ENCODE measurements at places on chromosomes 12 and 14. TPM values are rescaled to one million over a fixed set of nuclear protein-coding genes. Genes with fewer than 3 reads are reported as not detected.

DNA sequence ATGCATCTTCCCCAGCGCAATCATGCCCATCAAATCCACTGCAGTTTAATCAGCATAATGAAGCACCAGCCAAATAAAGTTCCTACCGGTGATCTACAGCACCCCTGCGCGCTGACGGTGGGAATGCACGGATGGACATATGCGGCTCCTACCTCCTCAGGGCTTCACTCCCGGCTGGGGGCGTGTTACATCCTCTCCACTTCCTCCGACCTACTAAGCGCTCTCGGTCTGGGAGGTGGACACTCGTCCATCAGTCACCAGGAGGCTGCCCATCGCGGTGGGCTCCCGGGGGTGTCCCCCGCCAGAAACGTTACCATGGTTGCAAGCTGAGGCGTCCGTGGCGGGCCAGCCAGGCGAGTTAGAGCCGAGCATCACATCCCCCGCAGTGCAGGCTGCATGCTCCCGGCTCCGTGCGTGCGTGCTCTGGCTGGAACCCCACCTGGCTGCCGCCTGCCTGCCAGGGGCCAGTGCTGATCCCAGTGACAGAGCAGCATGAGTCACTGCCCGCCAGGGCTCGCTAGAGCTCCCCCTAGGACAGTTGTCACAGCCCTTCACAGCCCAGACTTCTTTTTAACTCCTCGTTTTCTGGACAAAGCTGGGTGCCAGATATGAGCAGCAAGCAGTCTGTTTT, 73.0 kb downstream of the CIT start:
- H3K4me1 ChIP-seq: no peaks in the 10 kb centered on the region
- H3K4me3 ChIP-seq: no peak overlapping the region
- H3K27ac ChIP-seq: no peak overlapping the region
- no peaks in the 10 kb centered on the region for H3K36me3 ChIP-seq

GRCh38 chr14:79134361-79134760, 964.2 kb downstream of the NRXN3 start:
- H3K27ac ChIP-seq: no peak overlapping the region
- no peaks in the 10 kb centered on the region for H3K4me1 ChIP-seq
- no peak overlapping the region for H3K4me3 ChIP-seq
- no peak for DNase-seq

The CCDC197 gene
- not detected for total RNA-seq

The CCDC175 gene
- 0.24 TPM for total RNA-seq

The KRT2 gene
- 1.3 TPM for total RNA-seq

DNA sequence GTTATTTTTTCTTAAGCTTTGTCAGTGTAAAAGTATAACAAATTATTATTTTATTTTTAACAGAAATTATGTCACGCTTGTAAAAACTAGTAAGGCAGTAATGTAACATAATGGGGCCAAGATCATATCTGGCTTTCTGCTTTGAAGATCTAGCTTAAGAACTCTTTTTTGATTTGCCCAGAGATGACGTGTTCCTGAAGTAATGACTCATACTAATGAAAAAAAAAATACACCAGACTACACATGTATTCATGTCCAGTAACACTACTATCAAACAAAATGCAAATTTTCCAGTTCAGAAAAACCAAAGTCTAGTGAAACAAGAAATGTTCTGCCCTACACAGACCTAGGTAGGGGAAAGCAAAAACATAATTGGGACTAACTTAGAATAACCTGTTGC, 432.2 kb upstream of the ATXN7L3B start:
- no peak overlapping the region for H3K27ac ChIP-seq
- H3K27me3 ChIP-seq: no peaks in the 10 kb centered on the region
- H3K36me3 ChIP-seq: no peaks in the 10 kb centered on the region
- no peak overlapping the region for H3K4me3 ChIP-seq
- no peak for DNase-seq
- no peaks in the 10 kb centered on the region for H3K4me1 ChIP-seq

- no peak overlapping the region for H3K4me3 ChIP-seq
- H3K36me3 ChIP-seq: no peaks in the 10 kb centered on the region
- no peak overlapping the region for H3K27ac ChIP-seq
- H3K27me3 ChIP-seq: no peaks in the 10 kb centered on the region
These were observed 3.2 kb upstream of the PYGL start for GRCh38 chr14:50947446-50947845.

- DNase-seq: no peak
- no peak overlapping the region for H3K4me3 ChIP-seq
- H3K4me1 ChIP-seq: no peaks in the 10 kb centered on the region
- H3K36me3 ChIP-seq: no peaks in the 10 kb centered on the region
- no peak overlapping the region for H3K27ac ChIP-seq
These were observed 57.8 kb upstream of the FSCB start for GRCh38 chr14:44564908-44565307.

The CLEC2A gene
- total RNA-seq: not detected

DNA sequence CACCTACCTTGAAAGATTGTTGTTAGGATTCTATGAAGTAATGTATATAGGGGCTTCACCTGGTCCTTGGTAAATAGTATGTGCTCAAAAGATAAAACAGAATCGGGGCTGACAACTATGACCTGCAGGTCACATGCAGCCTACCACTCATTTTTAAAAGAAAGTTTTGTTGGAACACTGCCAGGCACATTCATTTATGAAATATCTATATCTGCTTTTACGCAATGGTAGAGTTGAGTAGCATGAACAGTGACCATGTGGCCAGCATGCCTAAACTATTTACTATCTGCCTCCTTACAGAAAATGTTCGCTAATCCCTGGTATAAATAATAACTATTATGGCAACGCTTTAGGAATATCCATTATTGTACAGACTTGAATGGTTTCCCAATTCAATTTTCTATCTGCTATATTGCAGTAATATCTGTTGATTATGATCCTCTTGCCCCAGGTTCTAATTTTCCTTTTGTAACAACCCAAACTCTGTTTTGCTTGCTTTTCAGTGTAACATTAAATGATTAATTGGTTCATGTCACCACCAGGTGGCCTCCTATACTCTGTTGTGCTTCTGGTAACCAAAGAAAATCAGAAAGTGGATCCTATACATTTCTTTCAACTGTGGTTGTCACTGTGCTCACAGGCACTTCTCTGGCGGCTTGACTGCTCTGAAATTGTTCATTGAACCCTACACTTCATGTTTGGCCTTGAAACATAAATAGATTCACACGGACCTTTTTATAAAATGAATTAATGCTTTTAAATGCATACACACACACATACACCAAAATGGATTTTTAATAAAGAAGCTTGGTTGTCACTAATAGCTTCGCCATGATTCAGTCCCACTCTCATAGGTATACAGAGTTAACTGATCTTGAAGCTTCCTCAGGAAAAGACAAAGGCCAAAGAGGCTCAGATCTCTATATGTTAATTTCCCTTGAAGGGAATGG, 227.7 kb upstream of the NPAS3 start:
- no peak overlapping the region for H3K4me3 ChIP-seq
- no peaks in the 10 kb centered on the region for H3K36me3 ChIP-seq
- DNase-seq: peak; percentile 12
- no peak overlapping the region for H3K27ac ChIP-seq
- no peaks in the 10 kb centered on the region for H3K27me3 ChIP-seq

DNA sequence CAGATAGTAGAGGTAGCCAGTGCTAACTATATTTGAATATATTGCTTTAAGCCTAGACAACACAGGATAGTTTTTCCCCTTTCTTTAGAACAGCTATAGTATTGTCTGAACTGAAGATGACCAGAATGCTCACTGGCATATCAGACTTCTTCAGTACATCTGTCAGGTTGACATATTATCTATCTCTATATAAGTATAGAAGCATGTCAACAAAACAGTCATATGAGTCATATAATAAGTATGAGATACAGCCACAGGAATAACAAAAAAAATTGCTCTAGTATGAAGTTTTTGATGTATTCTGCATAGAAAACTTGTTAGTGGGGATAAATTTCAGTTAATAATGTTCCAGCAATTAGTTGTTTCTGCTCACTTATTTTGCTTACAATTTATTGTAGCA, 767.7 kb downstream of the LRFN5 start:
- H3K4me1 ChIP-seq: no peaks in the 10 kb centered on the region
- no peaks in the 10 kb centered on the region for H3K27me3 ChIP-seq
- H3K4me3 ChIP-seq: no peak overlapping the region
- no peak for DNase-seq

The HOXC11 gene
- not detected for total RNA-seq

- no peak for DNase-seq
- no peak overlapping the region for H3K27ac ChIP-seq
- no peak overlapping the region for H3K4me3 ChIP-seq
- no peaks in the 10 kb centered on the region for H3K36me3 ChIP-seq
- no peaks in the 10 kb centered on the region for H3K4me1 ChIP-seq
These were observed 174.2 kb upstream of the ATP2B1 start for GRCh38 chr12:89882792-89883191.

DNA sequence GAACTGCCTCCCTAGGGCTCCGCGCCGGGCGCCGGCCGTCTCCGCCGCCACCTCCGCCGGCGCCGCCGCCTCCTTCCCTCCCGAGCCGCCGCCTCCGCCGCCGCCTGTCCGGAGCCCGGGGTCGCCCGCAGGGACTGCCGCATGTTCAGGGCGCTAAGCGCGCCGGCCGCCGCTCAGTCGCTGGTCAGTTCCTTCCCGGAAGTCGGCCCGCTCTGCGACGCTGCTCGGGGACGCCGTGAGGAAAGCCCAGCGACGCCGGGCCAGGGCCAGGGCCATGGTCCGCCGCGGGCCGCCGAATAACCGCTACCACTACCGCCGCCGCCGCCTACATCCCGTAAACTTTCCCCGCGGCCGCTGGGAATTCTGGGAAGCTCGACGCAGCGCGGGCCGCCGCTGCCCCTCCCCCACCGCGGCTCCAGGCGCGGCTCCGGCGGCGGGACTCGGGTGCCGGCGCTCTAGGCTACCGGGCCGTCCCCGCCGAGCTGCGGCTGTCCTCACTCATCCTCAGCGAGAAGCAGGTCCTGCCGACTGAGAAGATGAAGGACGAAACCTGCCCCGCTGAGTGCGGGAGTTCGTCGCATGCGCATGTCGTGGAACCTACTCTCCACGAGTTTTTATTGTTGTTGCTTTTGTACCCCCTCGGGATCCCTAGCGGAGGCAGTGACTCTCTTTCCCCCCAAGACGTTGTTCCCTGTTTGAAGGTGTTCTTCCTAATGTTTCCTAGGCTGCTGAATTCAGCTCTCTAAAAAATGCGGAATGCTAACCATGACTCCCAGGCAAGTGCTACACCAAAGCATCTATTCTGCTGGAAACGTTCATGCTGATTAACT, at the start of gene SAV1:
Gene SAV1 (minus strand): TSS at position 311 of the 830 bp plus-strand sequence. CDS start 339 bp downstream, outside the sequence.
- peak within 1 kb of the TSS; percentile 85 for H3K4me3 ChIP-seq
- peaks cover 3% of the 10 kb centered on the region for H3K36me3 ChIP-seq
- peak; percentile 83 for DNase-seq
- H3K27ac ChIP-seq: peak within 1 kb of the TSS; percentile 97

GRCh38 chr12:128055567-128055966, 211.4 kb upstream of the TMEM132C start:
- no peaks in the 10 kb centered on the region for H3K4me1 ChIP-seq
- no peak for DNase-seq
- H3K27me3 ChIP-seq: no peaks in the 10 kb centered on the region
- H3K27ac ChIP-seq: no peak overlapping the region

DNA sequence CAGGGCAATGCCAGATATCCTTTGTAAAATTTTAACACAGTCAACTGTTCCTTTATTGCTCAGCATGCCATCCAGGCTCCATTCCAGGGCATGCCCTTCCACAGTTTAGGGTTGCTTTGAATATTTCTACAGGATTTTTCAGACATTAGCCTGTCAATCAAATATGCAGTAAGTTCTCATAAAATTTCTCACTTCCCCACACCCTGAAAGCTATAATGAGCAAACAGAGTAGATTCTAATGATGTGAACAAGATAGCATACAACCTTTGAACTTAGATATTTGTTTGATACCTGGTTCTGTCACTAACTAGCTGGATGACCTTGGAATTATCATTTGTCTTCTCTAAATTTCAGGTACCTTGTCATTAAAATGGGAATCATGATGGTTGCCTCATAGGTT, 251.2 kb downstream of the SYT1 start:
- no peaks in the 10 kb centered on the region for H3K4me1 ChIP-seq
- H3K27ac ChIP-seq: no peak overlapping the region
- DNase-seq: no peak
- H3K4me3 ChIP-seq: no peak overlapping the region

The CMKLR1 gene
- total RNA-seq: 14.6 TPM

The ELK3 gene
- 55.4 TPM for total RNA-seq

GRCh38 chr12:60853407-60853806, 1257.6 kb downstream of the SLC16A7 start:
- no peaks in the 10 kb centered on the region for H3K27me3 ChIP-seq
- no peak overlapping the region for H3K27ac ChIP-seq
- no peak for DNase-seq
- H3K4me3 ChIP-seq: no peak overlapping the region

- no peaks in the 10 kb centered on the region for H3K4me1 ChIP-seq
- no peak overlapping the region for H3K27ac ChIP-seq
These were observed 291.7 kb upstream of the DDHD1 start for GRCh38 chr14:53444677-53445312.

DNA sequence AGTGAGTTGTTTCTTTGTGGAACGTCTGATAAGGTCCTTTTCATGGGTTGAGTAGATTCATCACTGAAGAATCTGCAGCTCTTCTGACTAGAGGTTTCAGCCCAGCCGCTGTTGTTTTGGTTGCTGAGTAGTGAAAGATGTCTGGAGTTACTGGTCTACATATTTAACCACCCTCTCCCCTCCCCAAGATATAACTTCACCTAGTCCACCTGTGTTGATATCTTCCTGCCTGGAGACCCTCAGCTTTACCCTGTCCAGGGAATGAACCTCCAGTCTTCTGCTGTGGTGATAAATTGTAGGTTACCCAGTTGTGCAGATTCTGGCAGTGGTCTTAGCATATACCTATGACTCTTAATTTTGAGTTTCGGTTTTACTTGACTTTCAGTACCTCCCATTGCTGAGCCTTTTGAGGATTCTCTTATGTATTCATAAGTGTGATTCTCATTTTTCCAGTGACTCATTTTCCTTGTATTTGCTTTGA, 62.9 kb downstream of the CCDC91 start:
- H3K4me1 ChIP-seq: peaks cover 15% of the 10 kb centered on the region
- DNase-seq: no peak
- H3K27ac ChIP-seq: no peak overlapping the region
- no peaks in the 10 kb centered on the region for H3K27me3 ChIP-seq

GRCh38 chr12:96401076-96401871, 1.0 kb upstream of the CDK17 start:
- peak overlapping the region; percentile 98 for H3K27ac ChIP-seq
- no peaks in the 10 kb centered on the region for H3K27me3 ChIP-seq
- H3K4me3 ChIP-seq: no peak overlapping the region
- H3K36me3 ChIP-seq: no peaks in the 10 kb centered on the region

GRCh38 chr12:124490584-124491305, 76.7 kb downstream of the NCOR2 start:
- no peaks in the 10 kb centered on the region for H3K27me3 ChIP-seq
- peaks cover 11% of the 10 kb centered on the region for H3K36me3 ChIP-seq
- peak; percentile 77 for DNase-seq
- H3K27ac ChIP-seq: no peak overlapping the region

The PIK3C2G gene
- total RNA-seq: 0.10 TPM
